ENCODE measurements at places on chromosomes 4 and X.

GRCh38 chr4:90174621-90175023, 47.4 kb downstream of the CCSER1 start:
- DNase-seq, result no peak

GRCh38 chr4:100130491-100130890, 59.8 kb downstream of the DDIT4L start:
- no peak for DNase-seq

GRCh38 chr4:113603911-113604310, 157.6 kb downstream of the CAMK2D start:
- DNase-seq, result no peak

GRCh38 chrX:72399816-72400215, 94.1 kb upstream of the CITED1 start:
- DNase-seq, result no peak

GRCh38 chr4:87185146-87185870, 35.1 kb downstream of the KLHL8 start:
- no peak for DNase-seq

DNA sequence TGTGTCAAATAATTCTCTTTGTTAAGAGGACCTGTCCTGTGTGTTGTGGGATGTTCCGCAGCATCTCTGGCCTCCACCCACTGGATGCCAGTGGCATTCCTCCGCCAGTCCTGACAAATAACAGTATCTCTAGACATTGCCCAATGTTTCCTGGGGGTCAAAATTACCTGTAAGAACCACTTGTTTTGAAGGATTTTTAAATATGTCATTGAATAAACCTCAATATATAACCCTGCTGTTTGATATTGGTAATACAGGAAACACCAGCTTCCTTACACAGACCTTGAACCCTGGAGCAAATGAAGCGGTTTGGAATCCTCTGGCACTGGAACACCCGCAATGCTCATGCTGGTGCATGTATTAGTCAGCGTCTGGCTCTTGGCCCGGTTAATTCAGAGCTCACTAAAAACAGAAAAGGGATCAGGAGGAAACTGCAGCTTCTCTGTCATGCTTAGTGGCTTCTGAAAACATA, 101.3 kb downstream of the TBL1X start:
- DNase-seq, result no peak
